ENCODE measurements at places on chromosomes 6 and 20.

- no peak for DNase-seq
Measured at GRCh38 chr6:3919130-3919628, 70.0 kb downstream of the FAM50B start.

GRCh38 chr20:41177636-41178035 lies 40.3 kb downstream of the PLCG1 start:
- DNase-seq: peak; percentile 66

DNA sequence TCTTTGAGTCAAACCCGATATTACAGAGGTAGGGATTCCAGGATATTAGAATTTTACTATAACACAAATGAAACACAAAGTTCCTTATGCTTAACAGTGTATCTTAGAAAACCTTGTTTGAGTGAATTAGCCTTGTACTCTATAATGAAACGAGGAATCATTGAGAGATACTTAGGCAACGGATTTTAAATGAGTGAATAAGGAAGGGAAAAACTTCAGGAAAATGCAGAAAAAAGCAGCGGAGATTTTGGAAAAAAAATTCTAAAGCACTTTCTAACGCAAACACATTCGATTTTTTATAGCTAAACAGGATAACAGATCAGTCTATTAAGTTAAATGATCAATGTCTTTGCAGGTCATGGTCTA lies 137.3 kb downstream of the HFE start:
- DNase-seq: no peak

- DNase-seq: no peak
Measured at GRCh38 chr6:100796049-100796823, 84.9 kb downstream of the ASCC3 start.

- peak; percentile 88 for DNase-seq
Measured at GRCh38 chr20:50054626-50055511, 58.1 kb downstream of the UBE2V1 start.

- no peak for DNase-seq
Measured at GRCh38 chr6:138229663-138230179, 11.4 kb upstream of the PBOV1 start.
